ENCODE measurements at places on chromosomes 5 and 9. TPM values are rescaled to one million over a fixed set of nuclear protein-coding genes. Genes with fewer than 3 reads are reported as not detected.

FRRS1L gene
- total RNA-seq: 0.36 TPM

AUH gene
- total RNA-seq: 17.7 TPM

LTC4S gene
- total RNA-seq: 1.4 TPM

MYMK gene
- not detected for total RNA-seq

CDX1 gene
- total RNA-seq: 0.36 TPM

MBLAC2 gene
- total RNA-seq: 6.5 TPM

GRCh38 chr5:96626956-96627355 lies 35.2 kb upstream of the CAST start:
- peaks cover 44% of the 10 kb centered on the region for H3K4me1 ChIP-seq
- no peaks in the 10 kb centered on the region for H3K27me3 ChIP-seq
- no peak overlapping the region for H3K4me3 ChIP-seq
- peak overlapping the region; percentile 86 for H3K27ac ChIP-seq
- no peaks in the 10 kb centered on the region for H3K36me3 ChIP-seq

DNA sequence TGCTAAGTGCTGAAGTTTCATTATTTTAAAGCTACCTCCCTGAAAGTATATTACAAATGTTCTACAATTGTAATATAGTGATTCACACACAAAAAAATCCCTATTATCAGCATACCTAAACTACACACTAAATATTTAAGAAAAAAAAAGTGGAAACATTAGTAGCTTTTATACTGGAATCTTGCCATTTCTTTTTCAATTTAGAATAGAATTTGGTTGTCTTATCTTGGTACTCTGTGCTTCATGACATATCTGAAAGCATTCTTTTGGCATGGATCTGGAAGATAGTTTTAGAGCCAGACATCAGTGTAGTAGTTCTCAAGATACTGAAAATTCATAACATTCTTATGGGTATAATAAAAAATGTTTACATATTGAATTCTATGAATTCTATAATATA lies 35.0 kb downstream of the SLC1A3 start:
- H3K36me3 ChIP-seq: no peaks in the 10 kb centered on the region
- peaks cover 17% of the 10 kb centered on the region for H3K4me1 ChIP-seq
- H3K27me3 ChIP-seq: no peaks in the 10 kb centered on the region
- H3K4me3 ChIP-seq: no peak overlapping the region

GRCh38 chr5:143141652-143142051 lies 261.8 kb downstream of the NR3C1 start:
- no peaks in the 10 kb centered on the region for H3K27me3 ChIP-seq
- H3K4me1 ChIP-seq: peaks cover 34% of the 10 kb centered on the region
- DNase-seq: no peak
- H3K36me3 ChIP-seq: no peaks in the 10 kb centered on the region
- no peak overlapping the region for H3K4me3 ChIP-seq

DNA sequence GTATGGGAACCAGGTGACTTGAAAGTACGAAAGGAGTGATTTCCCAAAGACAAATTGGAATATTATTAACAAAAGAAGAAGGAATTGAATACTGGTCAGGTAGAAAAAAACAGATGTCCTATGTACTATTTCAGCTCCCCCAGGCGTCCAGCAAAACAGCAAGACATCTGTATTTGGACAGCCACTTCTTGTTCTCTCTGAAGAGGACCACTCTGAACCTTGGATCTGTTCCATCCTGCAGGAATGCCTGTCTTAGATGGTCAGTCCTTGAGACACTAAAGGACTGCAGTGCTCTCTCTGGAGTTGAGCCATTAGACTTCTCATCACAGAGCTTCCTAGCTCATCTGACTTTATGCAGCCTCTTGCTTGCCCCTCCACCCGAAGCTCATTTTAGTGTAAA lies 74.4 kb upstream of the RARS1 start:
- no peaks in the 10 kb centered on the region for H3K27me3 ChIP-seq
- H3K27ac ChIP-seq: no peak overlapping the region
- H3K4me1 ChIP-seq: peaks cover 26% of the 10 kb centered on the region
- H3K4me3 ChIP-seq: no peak overlapping the region
- no peak for DNase-seq

GRCh38 chr9:126722922-126723806 lies 81.7 kb upstream of the ZBTB43 start:
- peaks cover 4% of the 10 kb centered on the region for H3K4me1 ChIP-seq
- no peaks in the 10 kb centered on the region for H3K36me3 ChIP-seq
- peak overlapping the region; percentile 64 for H3K4me3 ChIP-seq
- no peak overlapping the region for H3K27ac ChIP-seq
- H3K27me3 ChIP-seq: peaks cover 28% of the 10 kb centered on the region
- DNase-seq: peak; percentile 53

DNA sequence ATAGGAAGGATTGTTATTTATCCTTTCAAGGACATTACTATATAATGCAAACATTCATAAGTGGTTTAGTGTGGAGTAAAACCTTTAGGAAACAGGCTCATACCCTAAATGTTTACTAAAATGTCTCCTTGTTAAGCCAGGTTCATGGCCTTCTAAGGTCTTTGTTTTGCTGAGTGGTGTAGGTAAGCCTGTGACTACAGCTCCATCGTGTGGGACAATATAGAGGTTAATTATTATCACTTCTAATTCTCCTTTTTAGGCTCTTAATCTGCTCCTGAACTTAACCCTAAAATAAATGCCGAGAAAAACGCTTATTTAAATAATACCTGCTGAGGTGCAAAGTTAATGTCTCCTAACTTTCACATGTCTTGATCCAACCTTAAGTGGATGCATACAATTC lies 43.8 kb downstream of the SPINK5 start:
- H3K36me3 ChIP-seq: no peaks in the 10 kb centered on the region
- H3K27me3 ChIP-seq: no peaks in the 10 kb centered on the region
- no peaks in the 10 kb centered on the region for H3K4me1 ChIP-seq
- H3K27ac ChIP-seq: no peak overlapping the region
- no peak overlapping the region for H3K4me3 ChIP-seq

GRCh38 chr5:102865510-102866236 lies 110.6 kb downstream of the PAM start:
- H3K36me3 ChIP-seq: peaks cover 3% of the 10 kb centered on the region
- peak; percentile 91 for DNase-seq
- H3K27ac ChIP-seq: peak overlapping the region; percentile 97
- H3K27me3 ChIP-seq: no peaks in the 10 kb centered on the region
- H3K4me3 ChIP-seq: peak overlapping the region; percentile 93

GRCh38 chr9:137083394-137084004 lies 3.3 kb upstream of the MAN1B1 start:
- peaks cover 44% of the 10 kb centered on the region for H3K4me1 ChIP-seq
- peak; percentile 99 for DNase-seq
- H3K27ac ChIP-seq: peak overlapping the region; percentile 74
- peaks cover 29% of the 10 kb centered on the region for H3K36me3 ChIP-seq

GRCh38 chr9:133184971-133185370 lies 21.3 kb upstream of the GBGT1 start:
- H3K4me3 ChIP-seq: no peak overlapping the region
- no peaks in the 10 kb centered on the region for H3K4me1 ChIP-seq
- peaks cover 24% of the 10 kb centered on the region for H3K27me3 ChIP-seq
- no peak overlapping the region for H3K27ac ChIP-seq
- DNase-seq: peak; percentile 94

DNA sequence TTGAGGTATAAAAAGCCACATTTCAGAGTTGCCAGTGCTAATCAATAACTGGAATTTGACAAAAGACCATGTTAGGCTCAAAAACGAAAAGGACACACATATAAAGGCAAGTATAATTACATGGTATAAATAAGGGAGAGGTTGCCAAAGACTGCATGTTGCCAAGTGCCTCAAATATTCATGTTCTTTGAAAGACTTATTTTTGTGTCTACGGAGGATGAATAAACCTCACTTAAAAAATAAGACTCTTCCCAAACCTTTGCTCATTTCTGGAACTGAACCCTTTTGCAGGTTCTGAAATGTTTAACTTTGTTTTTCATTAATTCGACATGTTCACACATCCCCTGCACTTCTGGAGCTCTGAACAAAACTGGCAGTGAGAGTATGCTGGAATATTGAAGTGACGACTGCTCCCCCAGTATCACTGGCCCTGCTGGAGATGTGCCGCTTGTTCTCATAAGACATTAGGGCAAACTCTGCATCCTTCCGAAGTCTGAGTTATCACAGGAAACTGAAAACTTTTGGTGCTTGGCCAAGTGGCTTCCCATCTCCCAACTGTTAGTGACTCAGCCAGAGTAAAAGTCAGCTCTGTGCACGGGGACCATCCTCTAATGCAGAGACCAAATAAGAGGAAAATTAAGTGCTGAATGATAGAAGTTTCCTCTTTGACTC lies 336.8 kb downstream of the GLIS3 start:
- H3K36me3 ChIP-seq: no peaks in the 10 kb centered on the region
- peaks cover 26% of the 10 kb centered on the region for H3K4me1 ChIP-seq
- H3K27me3 ChIP-seq: no peaks in the 10 kb centered on the region
- peak overlapping the region; percentile 6 for H3K27ac ChIP-seq
- no peak overlapping the region for H3K4me3 ChIP-seq
- DNase-seq: peak; percentile 58

DNA sequence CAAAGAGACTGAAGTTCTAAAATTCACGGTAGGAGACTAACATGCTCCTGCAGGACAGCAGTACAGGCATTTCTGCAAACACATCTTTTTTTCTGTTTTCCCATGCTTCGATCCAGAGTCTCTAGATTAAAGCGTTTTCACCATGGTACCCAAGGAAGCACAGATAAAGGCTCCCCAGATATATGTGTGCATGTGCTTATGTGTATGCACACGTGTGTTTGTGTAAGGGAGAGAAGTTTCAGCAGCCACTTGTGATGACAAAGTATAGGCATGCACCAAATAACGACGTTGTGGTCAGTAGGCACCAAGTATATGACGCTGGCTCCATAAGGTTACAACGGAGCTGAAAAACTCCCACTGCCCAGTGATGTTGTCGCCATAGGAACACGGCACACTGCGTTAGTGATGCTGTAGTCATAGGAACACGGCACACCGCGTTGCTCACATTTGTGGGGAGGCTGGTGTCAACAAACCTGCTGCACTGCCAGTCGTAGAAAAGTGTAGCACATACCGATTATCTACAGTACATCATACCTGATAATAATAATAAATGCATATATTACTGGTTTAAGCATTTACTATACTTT lies 21.7 kb downstream of the MED10 start:
- H3K4me3 ChIP-seq: no peak overlapping the region
- no peaks in the 10 kb centered on the region for H3K27me3 ChIP-seq
- DNase-seq: no peak
- H3K36me3 ChIP-seq: no peaks in the 10 kb centered on the region
- H3K27ac ChIP-seq: no peak overlapping the region

DNA sequence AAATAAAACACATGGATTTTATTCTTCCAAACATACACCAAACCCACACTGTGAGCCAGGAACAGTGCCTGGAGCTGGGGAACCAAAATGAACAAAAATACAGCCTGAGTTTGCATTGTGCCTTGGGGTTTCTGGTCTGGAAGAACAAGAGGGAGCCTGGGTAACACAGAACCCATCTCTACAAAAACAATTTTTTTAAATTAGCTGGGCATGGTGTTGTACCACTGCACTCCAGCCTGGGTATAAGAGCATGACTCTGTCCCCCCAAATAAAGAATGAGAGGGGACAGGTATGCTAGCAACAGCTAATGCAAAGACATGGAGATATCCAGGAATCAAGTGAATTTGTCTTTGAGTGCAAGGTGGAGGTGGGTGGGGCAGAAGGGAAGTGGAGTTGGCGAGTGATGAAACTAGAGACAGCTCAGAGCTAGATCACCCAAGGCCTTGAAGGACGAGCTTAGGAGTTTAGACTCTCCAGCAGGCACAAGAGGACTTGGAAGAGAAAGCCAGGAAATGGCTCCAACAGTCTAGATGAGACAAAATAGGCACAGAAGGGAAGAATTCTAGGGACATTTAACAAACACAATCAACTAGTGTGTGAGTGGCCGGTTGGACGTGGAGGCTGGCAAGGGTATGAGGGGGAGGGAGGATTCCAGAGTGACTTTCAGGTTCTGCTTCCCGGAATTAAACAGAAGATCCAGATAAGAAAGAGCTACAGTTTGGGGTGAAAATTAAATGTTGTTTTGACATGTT lies 47.4 kb downstream of the FNBP1 start:
- H3K4me1 ChIP-seq: peaks cover 19% of the 10 kb centered on the region
- no peak overlapping the region for H3K4me3 ChIP-seq
- H3K27me3 ChIP-seq: no peaks in the 10 kb centered on the region
- H3K27ac ChIP-seq: peak overlapping the region; percentile 21
- DNase-seq: peak; percentile 46
- H3K36me3 ChIP-seq: no peaks in the 10 kb centered on the region

Measured in osteoblast (primary cell).